NCI-H187 treated with DMSO at 0.1 percent for 48 hours (cell line): ENCODE measurements at places on chromosomes 7 and 10.

DNA sequence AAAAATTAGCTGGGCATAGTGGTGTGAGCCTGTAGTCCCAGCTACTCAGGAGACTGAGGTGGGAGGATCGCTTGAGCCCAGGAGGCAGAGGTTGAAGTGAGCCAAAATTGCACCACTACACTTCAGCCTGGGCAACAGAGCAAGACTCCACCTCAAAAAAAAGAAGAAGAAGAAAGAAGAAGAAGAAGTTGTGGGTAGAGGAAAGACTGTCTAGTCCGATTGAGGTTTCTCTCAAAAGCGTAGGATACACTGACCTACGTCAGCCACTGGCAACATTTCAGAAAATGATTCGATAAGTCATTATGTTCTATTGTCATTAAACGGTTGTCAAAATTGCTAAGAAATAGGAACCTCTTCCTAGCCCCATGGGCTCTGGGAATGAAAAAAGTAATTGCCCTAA, 22.3 kb upstream of the RHBDD2 start:
- DNase-seq: no peak

GRCh38 chr10:112898540-112899390, 51.3 kb upstream of the TCF7L2 start:
- DNase-seq: no peak

DNA sequence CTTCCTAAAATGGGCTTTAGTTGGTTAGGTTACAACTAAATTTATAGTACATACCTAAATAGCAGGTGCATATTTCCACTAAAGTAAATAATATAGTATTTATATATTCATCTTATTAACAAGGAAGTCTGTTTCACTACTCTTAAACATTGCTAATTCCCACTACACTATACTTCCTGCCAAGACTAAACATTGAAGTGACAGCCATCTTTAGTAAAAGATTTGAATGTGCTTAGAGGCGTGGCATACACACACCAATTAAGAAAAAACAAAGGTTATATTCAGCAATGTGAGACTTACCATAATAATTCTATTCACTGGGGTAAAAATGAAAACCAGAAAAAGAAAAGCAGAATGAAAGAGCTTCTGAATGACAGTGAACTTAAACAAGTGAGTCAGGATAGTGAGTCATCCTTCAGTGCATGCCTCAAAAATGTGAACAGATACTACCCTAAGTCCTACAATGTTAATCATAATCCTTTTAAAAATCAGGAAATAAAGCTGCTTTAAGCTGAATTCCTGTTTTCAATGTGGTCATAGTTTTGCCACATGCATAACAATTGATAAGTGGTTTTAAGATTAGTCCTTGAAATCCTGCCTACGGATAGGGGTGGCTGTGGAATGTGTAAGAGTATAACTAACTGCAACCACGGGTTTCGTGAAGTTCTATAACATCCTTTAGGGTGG, 59.4 kb downstream of the USP6NL start:
- no peak for DNase-seq

DNA sequence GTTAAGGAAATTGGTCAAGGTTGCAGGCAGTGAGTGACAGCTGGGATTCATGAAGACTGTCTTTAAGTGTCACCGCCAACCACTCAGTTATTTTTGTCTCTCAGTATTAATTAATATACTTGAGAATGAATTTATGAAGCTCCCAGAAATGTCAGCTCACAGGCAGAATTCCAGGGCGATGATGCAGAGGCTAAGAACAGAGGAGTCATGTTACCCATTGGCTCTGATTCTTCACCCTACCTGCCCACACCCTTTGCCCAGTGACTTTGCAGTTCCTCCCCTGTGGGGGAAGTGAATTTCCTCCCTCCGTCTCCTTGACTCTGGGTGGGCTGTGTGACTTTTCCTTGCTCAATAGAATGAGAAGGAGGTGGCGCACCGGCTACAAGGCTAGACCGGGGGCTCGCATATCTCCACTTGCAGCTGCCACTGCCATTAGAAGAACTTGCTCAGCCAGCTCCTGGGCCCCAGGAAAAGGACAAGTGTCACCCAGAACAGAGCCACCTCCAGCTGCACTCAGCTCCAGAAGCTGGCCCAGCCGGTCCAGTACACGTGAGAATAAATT, 157.1 kb upstream of the PRKCQ start:
- no peak for DNase-seq

DNA sequence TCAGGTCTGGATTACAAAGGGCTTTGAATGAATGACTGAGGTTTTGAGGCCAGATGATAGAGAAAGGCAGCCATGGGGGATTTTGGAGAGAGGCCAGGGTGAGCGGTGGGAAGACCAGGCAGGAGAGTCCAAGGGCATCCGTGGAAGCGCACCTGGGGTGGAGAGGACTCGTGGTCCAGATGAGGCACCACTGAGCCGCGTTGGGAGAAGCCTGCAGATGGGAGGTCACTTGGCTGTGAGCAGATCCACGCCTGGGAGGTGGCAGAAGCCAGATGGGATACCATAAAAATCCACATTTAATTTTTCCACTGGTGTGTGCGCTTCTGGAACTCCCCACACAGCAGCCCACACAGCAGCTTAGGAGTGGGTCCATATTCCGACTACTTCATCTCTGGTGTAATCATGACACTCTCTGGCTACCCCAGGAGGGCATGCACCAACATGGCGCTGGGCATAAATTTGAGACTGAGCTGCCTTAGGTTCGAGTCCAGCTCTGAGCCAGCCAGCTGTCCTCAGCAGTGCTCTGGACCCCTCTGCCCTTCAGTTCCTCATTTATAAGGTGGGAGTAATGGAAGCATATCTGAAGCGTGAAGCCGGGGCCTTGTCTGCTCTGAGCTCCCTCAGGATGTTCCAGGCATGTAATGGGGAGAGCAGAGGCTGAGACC, 90.2 kb upstream of the FAM20C start:
- DNase-seq: no peak

DNA sequence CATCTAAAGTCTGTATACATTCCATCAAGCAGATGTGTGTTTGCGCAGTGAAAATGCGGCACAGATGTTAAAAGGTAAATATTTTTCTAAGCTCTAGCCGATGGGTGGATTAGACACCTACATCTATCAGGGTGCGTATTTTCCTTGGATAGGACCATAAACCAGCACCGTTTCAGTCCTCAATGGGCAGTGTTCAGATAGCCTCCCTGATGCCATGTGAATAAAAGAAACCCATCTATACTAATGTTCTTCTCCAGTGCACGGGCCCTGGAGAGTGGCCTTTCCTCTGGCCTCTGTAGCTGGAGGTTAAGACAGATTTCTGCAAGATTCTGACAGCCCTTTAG, 103.5 kb downstream of the PARP12 start:
- DNase-seq: no peak

GRCh38 chr10:53699684-53700083, 927.1 kb upstream of the MBL2 start:
- DNase-seq: no peak
